ENCODE measurements at places on chromosomes 5 and 9.

DNA sequence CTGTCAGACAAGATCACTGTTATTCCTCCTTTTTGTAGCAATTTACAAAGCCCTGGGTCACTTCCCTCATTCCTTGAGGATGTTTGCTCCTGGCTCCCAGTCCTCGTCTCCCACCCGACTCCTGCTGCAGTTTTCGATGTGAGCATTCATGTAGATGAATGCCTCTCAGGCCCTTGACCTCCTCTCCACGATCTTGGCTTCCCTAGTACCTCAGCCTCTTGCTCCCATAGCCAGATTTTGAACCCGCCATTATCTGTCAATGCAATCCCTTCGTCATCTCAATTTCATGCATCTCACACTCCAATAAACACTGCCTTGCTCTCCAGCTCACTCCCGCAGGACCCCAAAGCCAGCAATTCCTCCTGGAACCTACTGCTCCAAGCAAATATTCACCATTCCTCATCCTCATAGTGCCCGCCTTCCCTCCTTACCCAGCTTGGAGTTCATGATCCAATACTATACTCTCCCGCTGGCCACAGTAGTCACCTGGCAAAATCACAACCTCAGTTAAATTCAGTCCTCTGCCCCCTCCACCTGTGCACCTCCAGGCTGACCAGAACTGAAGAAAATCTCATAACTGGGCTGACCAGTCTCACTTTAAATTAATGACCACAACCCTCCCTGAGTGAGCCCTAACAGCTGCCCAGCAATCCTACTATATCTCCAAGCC is 35.1 kb upstream of the JADE2 start:
- no peak for DNase-seq

DNA sequence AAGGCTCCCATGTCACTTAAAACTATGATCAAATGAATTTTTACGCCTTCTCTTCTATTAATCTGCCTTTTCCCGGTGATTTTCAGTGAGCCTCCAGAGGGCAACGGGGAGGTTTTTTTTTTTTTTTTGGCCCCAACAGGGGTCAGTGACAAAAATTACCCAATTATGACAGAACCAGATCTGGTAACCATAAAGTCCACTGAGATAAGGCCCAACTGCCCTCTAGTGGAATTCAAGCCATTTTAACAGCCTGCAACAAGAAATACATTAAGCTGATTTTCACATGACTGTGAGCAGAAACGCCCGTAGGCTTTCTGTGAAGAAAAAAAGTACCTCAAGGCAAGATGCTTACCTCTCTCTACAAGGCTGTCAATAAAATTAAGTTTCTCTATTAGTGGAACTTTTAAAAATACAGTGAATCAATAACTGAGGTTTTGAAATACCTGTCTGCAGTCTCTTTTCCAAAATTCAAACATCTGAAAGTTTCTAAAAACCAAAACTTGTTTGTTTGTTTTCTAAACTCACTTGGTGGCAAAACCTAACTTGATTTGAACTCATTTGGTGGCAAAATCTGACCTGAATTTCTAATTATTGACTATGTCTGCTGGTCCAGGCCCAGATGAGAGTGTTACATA is 49.7 kb upstream of the FST start:
- no peak for DNase-seq

DNA sequence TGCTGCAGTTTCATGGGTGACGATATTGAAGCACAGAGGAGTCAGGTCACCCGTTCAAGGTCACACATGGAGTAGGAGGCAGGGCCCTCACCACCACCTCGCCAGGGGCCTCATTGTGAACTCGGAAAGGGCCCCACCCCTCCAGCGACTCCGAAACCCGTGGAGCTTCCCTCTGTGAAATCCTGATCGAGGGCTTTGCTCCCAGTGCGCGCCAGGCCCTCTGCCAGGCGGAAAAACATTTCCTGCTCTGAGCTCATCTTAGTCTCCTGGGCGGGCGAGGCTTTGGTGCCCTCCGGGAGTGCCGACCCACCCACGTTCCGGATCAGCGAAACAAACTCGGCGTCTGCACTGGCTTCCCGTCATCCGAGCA is 75.0 kb upstream of the FCN1 start:
- DNase-seq, result no peak

- no peak for DNase-seq
Observed at GRCh38 chr5:132566657-132567056, 9.9 kb downstream of the RAD50 start.

DNA sequence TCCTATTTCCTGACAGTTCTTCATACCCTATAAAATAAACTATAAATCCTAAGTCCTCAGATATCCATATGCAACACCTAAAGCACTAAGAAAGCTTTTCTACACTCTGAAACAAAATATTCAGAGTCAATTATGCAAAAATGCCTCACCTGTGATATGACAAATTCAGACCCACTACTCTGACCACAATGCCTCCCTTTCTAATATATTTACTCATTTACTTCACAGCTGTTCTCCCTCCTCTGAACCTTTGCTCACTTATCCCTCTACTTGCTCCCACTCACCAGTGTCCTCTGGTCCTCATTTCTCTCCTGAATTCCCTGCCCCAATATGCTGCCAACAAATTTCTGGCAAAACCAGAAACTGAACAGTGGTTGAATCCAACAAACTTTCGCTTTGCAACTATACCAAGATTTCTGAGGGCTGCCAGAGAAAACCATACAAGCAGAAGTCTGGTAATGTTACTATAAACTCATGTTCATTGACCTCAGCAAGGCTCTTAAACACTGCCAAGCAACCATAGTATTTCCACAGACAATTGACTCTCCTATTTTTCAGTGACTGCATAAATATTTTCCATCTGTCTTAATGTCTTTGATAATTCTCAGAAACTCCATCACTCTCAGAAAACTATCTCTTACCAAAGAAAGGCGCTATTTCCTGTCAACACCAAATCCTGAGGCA is 7.1 kb downstream of the CCNH start:
- no peak for DNase-seq

DNA sequence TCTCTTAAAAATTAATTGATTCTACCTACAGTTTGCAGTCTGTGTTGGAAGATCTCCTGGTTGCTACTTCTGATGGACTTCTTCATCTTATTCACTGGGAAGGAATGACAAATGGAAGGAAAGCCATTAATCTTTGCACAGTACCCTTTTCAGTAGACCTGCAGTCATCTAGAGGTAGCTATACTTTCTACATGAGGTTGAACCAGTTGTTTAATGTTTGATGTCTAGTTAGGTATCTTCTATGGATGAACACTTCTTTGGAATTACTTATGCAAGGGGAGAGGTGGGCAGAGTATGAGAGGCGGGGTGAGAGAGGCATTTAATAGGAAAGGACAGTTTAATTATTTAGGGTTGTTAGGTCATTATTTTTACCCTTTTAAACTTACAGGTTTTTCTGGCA is 91.2 kb downstream of the RIC1 start:
- no peak for DNase-seq

Data from stimulated activated CD4-positive, alpha-beta T cell treated with anti-CD3 and anti-CD28 coated beads, TNF-alpha, amount 100 ng/mL, for 4 hours (primary cell).